ENCODE measurements at places on chromosomes 4 and X.

DNA sequence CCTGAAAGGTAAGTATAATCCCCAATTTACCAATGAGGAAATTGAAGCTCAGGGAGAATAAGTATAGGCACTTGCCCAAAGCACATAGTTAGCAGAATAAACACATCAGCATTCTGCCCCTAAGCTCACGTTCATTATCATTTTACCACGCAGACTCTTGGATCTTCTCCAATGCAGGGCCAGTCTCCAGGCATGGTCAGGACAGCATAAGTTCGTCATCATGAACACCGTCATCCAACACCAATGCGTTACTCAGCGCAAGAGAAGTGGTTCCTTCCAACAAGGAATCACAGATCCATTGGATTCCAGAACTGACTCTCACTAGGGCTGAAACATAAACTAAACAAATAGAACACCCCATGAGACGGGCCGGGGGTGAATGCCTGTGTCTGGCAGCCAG is 86.5 kb upstream of the GPM6B start:
- DNase-seq: no peak

GRCh38 chrX:101223226-101223625 is 3.6 kb downstream of the DRP2 start:
- no peak for DNase-seq

GRCh38 chr4:83238393-83239248 is 46.0 kb downstream of the COQ2 start:
- no peak for DNase-seq

GRCh38 chrX:101395789-101396188 is 5.0 kb downstream of the RPL36A start:
- DNase-seq: no peak

DNA sequence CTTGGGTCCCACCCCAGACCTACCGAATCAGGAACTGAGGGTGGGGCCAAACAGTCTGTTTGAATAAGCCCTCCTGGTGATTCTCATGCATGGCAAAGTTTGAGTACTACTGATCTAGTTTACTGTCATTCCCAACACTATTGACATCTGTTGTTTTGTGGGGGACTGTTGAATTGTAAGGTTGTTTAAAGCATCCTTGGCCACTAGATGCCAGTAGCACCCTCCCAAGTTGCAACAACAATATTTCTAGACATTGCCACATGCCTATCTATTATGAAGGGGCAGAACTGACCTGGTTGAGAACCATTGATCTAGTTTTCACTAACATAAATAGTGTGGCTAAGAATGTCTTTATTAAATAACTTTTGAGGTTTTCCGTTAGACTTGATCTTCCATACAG is 15.1 kb downstream of the TAF9B start:
- DNase-seq: no peak

DNA sequence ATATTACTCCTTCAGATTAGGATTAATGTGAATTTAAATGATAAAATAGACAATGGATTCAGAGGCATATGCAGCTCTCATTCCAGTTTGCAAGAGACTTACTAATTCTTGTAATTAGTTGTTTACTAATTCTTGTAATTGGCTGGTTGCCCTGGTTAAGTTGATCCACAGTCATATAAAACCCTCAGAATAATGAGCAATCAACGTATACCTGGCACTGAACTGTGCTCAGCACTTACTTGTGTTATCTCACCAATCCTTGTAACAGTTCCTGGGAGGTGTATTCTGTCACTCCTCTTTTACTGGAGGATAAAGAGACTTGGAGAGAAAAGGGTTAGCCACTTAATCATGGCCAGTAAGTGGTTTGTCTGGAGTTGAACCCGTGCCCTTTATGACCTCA is 10.5 kb downstream of the HERC5 start:
- DNase-seq: no peak

DNA sequence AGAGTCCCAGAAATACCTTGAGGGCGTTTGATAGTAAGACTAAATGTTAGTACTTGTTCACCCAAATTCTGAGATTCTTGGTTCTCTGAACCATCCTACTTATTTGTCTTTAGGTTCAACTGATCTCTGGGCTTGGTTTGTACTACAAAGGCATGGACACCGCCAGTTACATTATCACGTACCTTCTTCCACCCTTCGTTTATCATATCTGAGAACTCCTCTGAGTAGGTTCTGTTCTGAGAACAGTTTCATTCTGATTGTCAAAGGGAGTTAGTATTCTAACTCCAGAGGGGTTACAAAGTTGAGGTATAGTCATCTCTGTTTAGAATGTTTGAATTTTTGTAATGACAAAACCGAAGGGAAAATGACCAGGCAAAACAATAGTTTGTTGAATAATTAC is 19.3 kb downstream of the ZFX start:
- DNase-seq: no peak

GRCh38 chr4:79949178-79949577 is 123.9 kb downstream of the ANTXR2 start:
- no peak for DNase-seq

DNA sequence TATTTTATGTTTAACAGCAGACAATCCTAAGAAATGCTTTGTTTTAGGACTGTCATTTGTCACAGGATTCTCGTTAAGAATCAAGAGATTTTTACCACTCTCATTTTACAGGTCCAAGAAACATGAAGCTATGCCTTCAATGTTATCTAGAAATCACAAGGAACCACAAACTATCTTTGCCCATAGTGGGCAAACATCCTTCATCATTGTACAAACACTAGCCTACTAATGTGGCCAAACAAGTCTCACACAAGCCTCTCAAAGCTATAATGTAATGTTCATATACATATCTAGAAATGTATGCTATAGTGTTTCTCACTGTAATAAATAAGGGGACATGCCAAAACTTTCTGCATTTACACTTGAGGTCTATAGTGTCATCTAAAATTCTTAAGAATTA is 26.8 kb downstream of the ZMAT1 start:
- DNase-seq: no peak

DNA sequence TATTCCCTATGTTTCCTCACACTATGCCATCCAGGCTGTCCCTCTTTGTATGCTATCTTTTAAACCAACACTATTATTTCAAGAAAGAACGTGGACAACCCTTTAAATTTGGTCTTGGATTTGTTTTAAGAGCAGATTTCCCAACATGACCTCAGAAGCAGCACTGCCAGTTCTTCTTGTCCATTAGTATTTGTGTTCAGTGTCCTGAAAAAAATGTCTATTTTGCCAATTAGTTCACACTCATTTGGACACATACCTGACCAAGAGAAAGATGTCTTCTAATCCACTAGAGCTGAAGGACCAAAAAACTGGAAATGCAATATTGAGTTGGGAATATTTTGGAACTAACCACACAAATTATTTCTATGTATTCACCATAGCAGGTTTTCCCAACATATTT is 223.2 kb upstream of the CNKSR2 start:
- no peak for DNase-seq

GRCh38 chr4:20591571-20591970 is 108.7 kb upstream of the PACRGL start:
- no peak for DNase-seq

DNA sequence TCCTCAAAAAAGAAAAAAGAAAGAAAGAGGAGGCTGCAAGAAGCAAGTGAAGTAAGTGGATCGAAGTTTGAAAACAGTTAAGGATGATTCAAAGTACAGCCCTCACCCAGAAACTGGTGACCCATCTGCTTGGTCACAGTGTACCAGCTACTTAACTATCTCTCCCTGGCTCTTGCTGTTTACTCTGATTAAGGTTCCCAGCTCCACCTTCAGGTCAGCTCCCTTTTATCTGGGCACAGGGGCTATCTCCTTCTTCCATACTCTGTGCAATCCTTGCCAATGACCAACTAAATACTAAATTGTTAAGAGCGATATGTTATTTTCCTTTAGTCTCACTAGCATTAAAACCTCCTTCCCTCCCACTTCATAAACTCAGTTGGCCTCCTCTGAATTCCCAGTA is 81.5 kb upstream of the SMIM10 start:
- no peak for DNase-seq

DNA sequence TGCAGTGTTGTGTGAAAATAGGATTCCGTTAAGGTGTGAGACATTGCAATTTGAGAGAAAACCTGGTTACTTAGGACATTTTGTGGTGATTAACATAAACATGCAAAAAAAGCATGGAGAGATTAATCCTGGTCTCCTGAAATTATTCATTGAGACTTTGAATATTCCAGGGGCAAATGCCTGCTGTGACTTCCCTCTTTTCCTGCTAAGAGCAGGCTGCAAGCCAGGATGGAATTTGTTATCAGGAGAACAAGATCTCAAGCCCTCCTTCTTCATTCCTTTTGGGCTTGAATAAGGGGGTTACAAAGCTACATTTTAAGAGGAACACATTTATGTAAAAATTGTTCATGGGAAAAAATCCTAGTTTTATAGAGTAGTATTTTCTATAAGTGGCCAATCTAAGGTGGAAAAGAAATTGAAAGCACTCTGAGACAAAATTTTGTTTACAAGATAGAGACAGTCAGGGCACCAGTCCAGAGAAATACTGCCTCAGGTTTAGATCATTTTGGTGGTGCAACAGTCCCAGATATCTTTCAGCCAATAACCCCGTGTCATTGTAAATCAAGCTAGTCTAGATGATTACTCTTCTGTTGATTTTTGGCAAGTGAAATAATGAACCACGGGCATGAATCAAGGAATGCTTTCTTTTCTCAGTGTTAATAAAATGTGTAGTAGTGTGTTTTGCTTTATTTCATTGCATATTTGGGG is 1528.3 kb upstream of the AGA start:
- DNase-seq: no peak

- DNase-seq: no peak
Observed at GRCh38 chr4:24519649-24520048, 64.7 kb downstream of the DHX15 start.

DNA sequence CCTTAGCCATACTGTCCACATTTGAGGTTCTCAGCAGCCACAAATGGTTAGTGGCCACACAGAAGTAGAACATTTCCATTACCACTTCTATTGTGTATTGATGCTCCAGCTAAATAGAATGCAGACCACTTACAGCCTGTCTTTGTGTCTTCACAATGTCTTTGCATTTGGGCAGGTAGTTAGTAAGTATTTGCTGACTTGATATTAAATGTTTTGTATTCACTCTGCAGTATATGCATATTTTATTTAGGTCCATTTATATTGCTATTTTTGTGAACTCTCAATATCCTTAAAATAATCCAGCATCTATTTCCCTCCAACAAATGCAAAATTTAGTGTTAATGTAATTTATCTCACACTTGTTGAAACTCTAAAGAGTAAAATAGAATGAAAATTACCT is 26.6 kb downstream of the ANAPC4 start:
- no peak for DNase-seq

DNA sequence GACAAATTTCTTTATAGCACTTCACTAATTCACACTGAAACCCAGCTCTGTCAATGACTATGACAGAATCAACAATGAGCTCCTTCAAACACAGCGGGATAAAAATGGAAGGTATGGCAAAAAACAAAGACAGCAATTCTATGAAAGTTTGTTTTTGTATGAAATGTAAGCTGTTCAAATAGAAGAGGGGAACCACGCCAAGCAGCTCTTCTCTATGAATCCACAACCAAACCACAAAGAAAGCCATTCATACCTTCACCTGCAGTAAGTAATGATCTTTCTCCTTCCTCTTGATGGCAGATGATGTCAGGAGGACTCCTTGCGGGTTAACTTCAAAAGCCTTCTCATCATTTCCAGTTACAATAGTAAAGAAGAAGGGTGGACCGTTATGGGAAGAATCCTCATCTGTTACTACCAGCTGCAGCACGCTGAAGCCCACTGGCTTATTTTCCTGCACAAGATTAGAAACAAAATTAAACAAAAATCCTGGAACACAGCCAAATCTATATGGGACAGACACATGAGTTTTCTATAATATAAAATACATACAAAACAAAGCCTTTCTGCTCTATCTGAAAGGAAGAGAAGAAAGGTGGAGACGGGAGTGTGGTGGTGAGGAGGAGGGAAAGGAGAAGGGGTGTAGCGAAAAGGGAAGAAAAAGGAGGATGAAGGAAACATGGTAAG is 48.9 kb upstream of the MTNR1A start:
- no peak for DNase-seq

DNA sequence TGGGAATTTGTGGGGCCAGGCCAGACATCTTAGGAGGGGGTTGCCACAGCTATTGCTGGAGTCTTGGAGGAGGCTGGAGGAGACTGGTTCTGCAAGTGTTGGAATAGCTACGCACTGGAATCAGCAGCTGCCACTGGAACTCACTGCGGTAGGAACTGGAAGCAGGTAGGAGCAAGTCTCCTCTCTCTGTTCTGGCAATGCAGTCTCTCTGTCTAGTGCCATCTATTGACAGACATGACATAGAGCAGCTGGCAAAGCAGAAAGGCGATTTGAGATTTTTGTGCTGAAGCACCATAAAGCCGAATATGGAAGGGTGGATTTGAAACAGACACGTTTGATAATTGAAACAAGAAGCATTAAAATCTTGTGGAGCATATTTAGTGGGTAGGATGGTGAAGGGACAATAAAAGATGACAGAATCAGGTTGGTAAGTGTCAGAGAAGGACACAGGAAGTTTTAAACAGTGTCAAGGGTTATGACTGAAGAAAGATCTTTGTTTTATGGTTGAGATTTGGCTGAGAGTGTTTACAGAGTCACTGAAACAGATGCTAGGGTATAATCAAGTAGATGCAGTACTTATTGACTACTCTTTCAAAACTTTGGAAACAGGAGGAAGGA is 23.5 kb upstream of the SYNPO2 start:
- DNase-seq: peak; percentile 49

GRCh38 chr4:37830640-37831039 is 4.2 kb downstream of the PGM2 start:
- peak; percentile 37 for DNase-seq

- no peak for DNase-seq
Observed at GRCh38 chr4:78528327-78528726, 23.2 kb upstream of the ANXA3 start.

GRCh38 chr4:158826882-158827281 is 58.1 kb downstream of the FNIP2 start:
- no peak for DNase-seq

DNA sequence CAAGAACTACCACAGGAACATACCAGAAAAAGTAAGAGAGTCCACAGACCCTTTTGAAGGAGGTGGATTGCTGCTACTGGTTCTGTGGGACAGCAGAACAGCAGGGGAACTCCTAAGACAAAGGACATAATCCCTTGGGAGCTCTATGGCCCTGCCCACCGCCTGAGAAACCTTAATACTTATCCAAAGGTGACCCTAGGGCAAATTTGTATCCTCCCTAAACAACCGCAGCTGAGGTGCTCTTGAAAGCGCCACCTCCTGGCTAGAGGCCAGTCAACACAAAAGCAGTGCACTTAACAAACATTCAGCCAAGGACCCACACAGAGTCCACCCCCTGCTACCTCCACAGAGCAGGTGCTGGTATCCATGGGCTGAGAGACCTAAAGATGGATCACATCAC is 136.8 kb downstream of the ADAM29 start:
- DNase-seq: no peak

Data from NCI-H1105 treated with DMSO at 0.1 percent for 48 hours (cell line).